ENCODE measurements at places on chromosomes 7 and 10.

DNA sequence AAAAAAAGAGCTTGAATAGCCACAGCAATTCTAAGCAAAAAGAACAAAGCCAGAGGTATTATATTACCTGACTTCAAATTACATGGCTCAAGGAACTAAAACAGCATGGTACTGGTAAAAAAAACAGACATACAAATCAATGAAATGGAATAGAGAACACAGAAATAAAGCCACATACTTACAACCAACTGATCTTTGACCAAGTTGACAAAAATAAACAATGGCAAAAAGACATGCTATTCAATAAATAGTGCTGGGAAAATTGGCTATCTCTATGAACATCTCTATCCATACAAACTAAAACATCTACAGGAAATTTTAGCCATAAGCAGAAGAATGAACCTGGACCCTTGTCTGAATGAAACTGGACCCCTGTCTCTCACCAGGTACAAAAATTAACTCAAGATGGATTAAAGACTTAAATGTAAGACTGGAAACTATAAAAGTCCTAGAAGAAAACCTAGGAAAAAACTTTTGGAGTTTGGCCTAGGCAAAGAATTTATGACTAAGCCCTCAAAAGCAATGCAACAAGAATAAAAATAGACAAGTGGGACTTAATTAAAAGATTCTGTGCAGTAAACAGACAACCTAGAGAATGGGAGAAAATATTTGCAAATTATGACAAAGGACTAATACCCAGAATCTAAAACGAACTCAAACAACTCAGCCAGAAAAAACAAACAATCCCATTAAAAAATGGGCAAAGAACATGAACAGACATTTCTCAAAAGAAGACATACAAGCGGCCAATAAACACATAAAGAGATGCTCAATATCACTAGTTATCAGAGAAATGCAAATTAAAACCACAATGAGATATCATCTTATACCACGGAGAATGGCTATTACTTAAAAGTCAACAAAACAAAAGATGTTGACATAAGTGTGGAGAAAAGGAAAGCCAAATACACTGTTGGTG is 72.8 kb upstream of the DDC start:
- H3K4me1 ChIP-seq = no peaks in the 10 kb centered on the region
- no peaks in the 10 kb centered on the region for H3K36me3 ChIP-seq
- H3K27me3 ChIP-seq = peaks cover 4% of the 10 kb centered on the region
- no peak overlapping the region for H3K4me3 ChIP-seq
- no peak for DNase-seq

- H3K36me3 ChIP-seq = peaks cover 6% of the 10 kb centered on the region
- DNase-seq = no peak
These were observed 10.6 kb downstream of the IFIT5 start for GRCh38 chr10:89425000-89425399.

- H3K36me3 ChIP-seq = no peaks in the 10 kb centered on the region
- H3K4me3 ChIP-seq = no peak overlapping the region
- DNase-seq = no peak
- no peaks in the 10 kb centered on the region for H3K27me3 ChIP-seq
- H3K4me1 ChIP-seq = no peaks in the 10 kb centered on the region
These were observed 202.5 kb upstream of the PTN start for GRCh38 chr7:137546009-137546408.

- H3K27ac ChIP-seq = no peak overlapping the region
- no peak for DNase-seq
- H3K4me1 ChIP-seq = peaks cover 7% of the 10 kb centered on the region
- H3K27me3 ChIP-seq = no peaks in the 10 kb centered on the region
- H3K36me3 ChIP-seq = no peaks in the 10 kb centered on the region
- no peak overlapping the region for H3K4me3 ChIP-seq
These were observed 20.0 kb downstream of the ARHGAP21 start for GRCh38 chr10:24703700-24704099.

GRCh38 chr7:80890426-80891258 is 28.2 kb downstream of the SEMA3C start:
- H3K4me3 ChIP-seq = no peak overlapping the region
- DNase-seq = no peak
- H3K27ac ChIP-seq = no peak overlapping the region
- no peaks in the 10 kb centered on the region for H3K36me3 ChIP-seq

All from activated naive CD8-positive, alpha-beta T cell treated with anti-CD3 and anti-CD28 coated beads, Interleukin-2, amount 50 U/mL, for 24 hours (primary cell).